ENCODE measurements at places on chromosomes 6 and 20.

DNA sequence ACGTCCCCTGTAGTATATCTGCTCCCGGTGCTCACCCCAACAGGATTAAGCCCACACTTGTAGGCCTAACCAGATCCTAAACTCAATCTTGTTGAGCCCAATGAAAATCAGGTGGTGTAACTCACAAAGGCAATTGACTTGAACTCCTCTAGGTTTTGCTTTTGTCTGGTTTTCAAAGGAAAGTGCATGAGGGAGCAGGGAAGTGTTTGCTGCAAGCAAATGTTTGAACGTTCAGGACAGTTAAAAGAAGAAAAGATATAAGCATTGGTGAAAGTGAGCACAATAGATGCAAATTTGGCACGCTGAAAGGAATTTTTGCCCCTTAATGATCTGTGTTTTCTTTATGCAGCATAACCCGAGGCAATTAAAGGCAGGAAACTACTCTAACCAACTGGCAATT lies 212.6 kb downstream of the PLCB1 start:
- DNase-seq = no peak

GRCh38 chr6:125544819-125545218 lies 204.6 kb upstream of the HEY2 start:
- no peak for DNase-seq

DNA sequence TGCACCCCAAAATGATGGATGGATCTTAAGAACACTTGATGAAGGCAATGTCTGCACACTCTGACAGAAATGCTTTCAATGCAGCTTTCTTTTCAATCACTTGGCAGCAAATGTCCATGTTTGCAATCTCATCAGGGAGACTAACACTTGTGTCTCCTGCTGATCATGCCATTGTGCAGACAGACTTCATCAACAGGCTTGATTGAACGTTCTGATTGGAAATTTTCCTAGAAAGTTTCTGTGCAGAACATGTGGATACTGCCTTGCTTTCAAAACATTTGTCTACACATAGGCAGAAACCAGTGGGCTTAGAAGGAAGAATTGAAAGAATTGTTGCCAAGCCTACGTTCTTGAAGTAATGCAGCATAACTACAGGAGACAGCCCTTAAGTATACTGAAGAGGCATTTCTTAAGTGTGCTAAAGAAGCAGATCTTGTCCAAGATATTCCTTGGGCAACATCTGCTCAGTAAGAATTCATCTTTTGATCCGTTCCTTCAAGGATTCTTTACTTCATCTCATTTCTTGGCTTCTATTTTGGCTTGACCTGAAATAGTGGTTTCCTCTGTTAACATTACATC lies 120.4 kb upstream of the PLCB4 start:
- no peak for DNase-seq

DNA sequence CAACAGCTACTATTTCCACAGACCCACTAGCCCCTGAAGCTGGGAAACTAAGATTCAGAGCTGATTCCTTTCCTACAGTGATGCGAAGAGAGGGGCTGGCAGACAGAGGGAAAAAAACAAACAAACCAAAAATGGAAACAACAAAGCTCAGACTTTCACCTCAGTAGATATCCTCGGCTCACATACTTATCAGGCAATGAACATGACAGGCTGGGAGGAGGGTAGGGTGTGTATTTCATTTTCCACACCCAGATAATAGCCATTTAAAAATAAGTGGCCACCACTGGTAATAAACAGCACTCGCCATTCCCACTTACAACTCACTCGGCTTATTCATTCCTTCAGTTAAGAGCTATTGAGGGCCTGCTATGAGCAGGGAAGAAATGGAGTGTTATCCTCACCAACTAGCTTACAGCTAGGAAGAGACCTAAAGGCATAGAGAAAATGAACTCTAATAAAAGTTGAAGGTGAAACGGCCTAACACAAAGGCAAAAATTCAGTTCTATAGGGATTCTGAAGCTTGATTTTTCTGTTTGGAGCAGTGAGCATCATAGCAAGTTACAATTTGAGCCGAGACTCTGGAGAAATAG lies 32.0 kb upstream of the SPTLC3 start:
- no peak for DNase-seq

DNA sequence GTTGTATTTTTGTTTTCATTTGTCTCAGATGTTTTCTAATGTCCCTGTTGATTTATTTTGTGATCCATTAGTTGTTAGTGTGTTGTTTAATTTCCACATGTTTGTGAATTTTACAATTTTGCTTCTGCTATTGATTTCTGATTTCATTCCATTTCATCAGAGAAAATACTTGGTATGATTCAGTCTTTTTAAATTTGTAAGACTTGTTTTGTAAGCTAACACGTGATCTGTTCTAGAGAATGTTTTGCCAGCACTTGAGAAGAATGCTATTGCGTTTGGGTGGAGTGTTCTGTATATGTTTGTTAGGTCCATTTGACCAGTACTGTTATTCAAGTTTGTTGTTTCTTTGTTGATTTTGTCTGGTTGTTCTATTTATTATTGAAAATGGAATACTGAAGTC lies 53.9 kb downstream of the KIZ start:
- DNase-seq = no peak

DNA sequence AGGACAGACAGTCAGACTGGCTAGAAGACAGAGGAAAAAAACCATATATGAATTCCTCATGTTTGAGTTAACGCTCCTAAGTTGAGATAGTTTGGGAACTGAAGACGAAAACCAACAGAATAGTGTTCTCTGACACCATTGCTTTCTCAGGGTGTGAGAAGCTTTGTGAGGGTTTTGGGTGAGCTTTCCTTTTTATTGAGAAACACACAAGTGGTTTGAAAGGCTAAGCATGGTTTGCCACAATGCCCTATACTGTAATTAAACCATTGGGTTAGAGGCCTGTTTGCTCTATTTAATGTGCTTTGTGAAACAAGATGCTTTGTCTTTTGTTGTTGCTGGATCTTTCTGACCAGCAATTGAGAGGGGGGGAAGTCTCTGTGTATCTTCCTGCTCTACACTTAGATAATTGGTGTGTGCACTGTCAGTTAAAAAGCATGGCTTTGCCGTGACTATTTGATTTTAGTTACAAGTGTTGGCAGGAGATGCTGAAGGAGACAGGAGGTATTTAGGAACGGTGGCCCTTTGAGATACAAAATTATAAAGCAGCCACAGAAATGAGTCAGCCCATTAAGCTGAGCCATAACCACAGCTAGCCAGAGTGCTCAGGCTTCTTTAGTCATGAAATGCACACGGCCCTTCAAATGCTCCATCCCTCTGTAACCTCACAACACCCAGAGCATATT lies 273.0 kb upstream of the PREP start:
- peak; percentile 85 for DNase-seq

DNA sequence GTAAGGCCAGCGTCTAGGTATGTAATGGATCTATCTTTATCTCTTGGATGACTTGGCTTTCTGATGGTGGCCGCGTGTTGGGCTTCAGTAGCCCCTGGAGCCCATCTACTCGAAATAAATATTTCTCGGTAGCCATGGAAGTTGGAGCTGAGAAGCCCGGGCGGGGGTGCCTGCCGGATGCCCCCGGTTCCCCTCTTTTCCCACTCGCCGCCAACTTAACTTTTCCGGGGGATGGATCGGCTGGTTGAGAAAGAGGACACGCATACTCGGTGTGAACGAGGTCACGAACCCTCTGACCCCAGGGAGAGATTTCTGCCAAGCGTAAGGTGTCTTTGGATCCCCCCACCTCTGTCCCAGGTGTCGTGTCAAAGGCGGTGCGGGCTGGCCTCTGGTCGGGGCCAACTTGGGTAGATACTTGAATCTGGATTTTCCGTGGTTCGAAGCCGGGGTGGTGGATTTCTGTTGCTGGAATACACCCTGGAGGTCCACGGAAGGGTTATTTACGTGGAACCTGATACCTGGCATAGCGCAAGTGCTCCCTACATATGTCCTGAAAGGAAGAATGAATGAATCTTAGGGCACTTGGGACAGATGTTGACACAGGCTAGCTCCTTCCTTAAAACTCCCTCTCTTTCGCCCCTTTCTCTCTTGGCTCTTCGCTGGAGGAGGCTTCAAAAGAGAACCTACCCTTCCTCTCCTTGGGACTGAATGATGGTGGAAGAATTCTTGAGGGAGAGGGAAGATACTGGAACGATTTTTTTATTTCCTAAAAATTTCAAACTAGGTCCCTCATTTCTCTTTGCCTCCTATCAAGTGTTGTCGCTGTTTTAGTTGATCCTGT lies 996 bp downstream of the DOK5 start:
- DNase-seq = no peak

- no peak for DNase-seq
Measured at GRCh38 chr6:18269717-18270116, 5.4 kb upstream of the DEK start.

GRCh38 chr20:51335329-51335841 lies 207.1 kb downstream of the NFATC2 start:
- no peak for DNase-seq

DNA sequence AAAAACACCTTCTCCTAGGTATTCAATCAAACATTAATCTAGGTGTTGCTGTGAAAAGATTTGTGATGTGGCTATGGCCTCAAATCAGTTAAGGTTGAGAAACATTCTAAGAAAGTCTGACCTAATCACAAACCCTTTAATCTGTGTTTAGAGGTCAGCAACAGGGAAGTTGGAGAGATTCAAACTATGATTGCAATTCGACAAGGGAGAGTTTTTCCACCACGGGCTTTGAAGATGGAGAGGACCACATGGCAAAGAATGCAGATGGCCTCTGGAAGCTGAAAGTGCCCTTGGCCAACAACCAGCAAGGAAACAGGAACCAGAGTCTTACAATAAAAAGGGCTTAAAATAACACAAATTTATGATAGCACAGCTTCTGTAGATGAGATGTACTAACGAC lies 29.6 kb upstream of the LGSN start:
- DNase-seq = no peak

GRCh38 chr6:43468240-43468639 lies 9.1 kb upstream of the TJAP1 start:
- DNase-seq = no peak

DNA sequence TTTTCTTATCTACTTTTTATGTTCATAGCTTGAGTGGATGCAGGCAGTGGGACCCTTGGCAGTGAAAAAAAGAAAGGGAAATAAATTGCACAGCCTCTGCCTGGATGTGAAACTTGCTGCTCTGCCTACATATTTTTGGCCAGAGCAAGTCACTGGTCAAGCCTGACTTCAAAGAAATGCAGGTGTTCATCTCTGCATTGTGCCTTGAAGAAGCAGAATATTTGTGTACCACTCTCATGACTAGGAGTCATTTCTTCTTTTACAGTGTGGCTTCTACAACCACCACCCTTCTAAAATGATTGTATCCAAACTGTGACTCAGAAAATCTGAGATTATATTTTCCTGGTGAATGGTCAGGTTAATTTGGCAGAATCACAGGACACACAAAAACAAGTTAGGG lies 2.5 kb upstream of the KATNA1 start:
- no peak for DNase-seq

DNA sequence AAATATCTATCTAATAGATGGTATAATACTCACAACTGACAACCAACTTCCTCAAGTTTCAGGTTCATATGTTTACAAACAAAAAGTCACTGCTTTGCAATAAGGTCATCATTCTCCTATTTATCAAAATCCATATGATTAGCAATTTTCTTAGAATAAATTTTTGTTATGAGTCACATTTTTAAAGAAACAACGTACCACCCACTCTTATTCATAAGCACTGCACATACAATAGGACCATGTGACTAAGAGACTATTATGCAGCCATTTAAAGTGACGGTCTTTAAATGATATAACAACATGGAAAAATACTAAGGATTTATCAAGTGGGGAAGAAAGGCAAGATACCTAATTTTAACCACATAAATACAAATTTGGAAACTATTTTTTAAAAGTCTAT lies 40.0 kb downstream of the REPS1 start:
- no peak for DNase-seq

DNA sequence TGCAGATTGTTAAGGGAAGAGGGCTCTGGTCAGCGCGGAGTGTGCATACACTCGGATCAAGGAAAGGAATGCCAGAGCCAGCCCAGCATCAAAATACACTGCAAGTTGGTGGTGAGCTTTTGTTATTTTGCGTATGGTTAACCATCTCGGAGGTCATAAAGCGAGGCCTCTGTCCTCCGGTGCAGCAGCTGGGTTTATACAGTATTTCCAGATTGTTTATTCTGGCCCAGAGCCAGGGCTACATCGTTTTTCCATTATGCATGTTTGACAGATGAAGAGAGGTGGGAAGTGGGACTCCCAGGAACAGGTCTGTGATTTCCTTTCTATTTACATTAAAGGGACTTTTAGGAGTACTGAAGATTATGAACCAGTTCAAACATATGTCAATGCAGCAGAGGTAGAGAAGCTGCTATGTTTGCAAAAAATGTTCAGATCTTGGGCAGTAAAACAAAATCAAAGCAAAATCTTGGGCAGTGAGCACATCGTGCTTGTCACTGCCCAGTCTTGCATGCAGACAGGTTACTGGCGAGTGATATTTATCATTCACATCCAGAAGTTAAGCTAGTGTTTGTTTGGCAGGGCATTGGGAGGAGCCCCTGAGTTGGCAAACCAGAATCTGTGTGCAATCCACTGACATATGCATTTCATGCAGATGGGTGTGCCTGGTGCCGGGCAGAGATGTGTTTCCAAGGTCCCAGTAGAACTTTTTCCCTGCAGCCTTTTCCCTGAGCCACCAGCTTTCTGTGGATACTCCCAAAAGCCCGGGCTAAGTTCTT lies 256.3 kb upstream of the TAB2 start:
- DNase-seq = peak; percentile 46

- no peak for DNase-seq
Measured at GRCh38 chr6:5042436-5042835, 38.6 kb upstream of the RPP40 start.

DNA sequence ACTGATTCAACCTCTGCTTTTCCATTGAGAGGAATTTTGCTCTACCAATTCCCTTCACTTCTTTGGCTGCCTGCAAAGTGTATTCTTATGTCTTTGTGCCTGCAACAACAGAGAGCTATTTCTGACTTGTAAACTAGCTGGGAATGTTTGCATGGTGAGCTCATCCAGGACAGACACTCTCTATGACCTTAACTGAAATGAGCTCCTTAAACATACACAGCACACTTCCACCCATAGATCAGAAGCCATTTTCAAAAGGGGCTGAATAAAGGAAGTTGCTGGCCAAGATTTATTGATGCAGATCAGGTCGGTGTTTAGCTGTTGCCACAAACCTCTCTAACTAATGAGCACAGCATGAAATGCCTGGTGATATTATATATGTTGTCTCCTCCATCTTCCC lies 377.7 kb downstream of the BTBD9 start:
- DNase-seq = no peak

- DNase-seq = no peak
Measured at GRCh38 chr6:138500045-138500665, 861 bp upstream of the NHSL1 start.
